HuH-7 (cell line): ENCODE measurements at places on chromosomes 7 and 10.
A peak's percentile ranks its signal among the peaks of the same experiment; 100 is the strongest.

DNA sequence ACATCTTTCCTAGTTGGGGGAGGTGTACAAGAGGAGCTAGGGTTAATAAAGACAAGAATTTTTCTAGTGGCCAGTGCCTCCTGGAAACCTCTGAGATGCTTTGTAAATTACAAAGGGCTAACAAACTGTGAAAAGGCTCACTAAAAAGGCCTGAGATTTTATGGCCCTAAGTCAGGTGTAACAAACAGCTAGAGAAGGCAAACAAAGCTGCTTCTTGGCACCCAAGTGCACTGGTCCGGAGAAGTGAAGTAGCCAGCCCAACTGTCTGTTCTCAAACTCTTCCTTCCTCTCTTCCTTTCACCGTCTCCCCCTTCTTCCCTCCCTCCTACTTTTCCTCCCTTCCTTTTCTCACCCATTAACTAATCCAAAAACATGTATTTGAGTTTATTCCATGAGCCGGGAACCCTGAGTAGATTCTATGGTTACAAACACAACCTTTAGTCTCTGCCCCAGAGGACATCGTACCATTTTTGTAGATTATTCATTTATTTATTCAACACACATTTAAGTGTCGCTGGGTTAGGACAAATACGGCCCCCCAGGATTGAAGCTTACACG lies 143.4 kb upstream of the PCGF5 start:
- DNase-seq = no peak

GRCh38 chr10:7464691-7465090 lies 53.9 kb upstream of the SFMBT2 start:
- DNase-seq = no peak

DNA sequence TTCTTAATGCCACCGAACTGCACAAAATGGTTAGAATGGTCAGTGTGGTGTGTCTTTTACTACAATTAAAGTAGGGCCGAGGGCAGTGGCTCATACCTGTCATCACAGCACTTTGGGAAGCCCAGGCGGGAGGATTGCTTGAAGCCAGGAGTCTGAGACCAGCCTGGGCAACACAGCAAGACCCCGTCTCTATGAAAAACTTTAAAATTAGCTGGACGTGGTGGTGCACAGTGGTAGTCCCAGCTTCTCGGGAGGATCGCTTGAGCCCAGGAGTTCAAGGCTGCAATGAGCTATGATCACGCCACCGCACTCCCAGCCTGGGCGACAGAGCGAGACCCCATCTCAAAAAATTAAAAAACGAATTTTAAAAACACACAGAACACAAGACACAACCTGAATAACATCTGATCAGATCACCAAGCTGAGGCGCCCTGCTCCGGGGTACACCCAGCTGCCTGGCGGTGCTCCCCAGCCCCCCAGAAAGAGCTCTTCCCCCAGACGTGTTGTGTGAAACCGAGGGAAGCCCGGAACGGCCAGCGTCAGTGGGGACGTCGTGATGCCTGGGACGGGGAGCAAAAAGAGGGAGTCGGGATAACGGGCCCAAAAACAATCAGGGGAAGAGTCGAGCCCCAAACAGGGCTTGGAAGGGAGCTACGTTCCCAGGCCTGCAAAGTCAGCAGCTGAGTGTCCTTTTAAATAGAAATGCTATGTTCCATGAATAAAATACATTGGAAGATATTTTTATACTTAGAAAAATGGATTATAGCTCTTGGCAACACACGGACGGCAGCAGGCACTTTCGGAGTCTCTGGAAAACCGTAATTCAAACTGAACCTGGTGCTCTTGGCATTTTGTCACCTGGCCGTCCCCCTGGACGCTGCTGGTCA lies 80.7 kb upstream of the PDGFA start:
- DNase-seq = no peak

DNA sequence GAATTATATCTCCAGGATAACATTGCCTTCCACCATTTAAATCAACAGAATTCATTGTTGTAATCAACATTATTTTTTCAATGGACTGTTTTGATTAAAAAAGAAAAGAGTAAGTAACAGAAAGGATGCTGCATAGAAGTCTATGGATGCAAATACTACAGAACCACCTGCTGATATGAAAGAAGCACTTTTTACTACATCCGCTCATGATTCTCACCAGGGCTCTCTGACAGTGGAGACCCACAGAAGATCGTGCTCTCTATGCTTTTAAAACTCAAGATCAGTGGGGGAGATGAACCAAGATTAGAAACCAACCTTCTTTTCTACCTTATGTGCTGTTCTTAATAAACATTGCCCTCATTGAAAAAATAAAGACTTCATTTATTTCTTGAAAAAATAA lies 24.4 kb downstream of the RHOBTB1 start:
- DNase-seq = no peak

GRCh38 chr10:14600065-14600464 lies 174.6 kb downstream of the FAM107B start:
- DNase-seq = no peak

DNA sequence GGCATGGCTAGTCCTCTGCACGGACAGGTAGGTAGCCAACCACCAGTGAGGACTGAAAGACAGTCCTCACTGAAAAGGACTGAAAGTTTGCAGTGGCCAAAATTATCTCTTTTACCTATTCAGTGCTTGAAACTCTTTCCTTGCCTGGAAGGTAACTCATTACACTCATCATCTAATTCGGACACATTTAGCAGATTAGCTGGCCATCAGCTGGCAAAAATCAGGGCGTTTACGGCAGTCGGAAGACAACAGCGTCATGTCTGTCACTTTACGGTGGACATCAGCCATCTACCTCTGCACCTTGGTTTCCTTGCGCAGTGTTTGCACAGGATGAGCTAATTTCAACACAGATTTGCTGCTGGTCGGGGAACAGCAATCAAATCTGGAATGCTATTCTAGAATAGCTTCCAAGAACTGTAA lies 740 bp downstream of the ANXA7 start:
- DNase-seq = peak; percentile 29

DNA sequence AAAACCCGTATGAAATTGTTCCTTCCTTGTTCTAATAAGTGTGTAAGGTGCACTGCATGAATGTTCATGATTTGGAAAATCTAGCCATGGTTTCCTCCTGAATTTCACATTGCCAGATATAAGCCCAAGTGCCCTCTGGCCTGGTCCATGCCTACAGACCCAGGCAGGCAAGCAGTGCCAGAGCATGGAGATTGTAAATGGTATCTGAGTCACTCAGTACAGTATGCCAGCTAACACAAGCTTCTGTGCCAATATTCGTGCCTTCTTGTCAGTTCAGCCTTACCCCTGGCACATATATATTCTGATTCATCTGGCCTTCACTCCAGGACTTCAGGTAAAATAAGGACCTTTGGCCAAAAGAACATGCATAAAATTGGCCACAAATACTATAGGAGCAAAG lies 38.4 kb upstream of the PDE1C start:
- DNase-seq = no peak

DNA sequence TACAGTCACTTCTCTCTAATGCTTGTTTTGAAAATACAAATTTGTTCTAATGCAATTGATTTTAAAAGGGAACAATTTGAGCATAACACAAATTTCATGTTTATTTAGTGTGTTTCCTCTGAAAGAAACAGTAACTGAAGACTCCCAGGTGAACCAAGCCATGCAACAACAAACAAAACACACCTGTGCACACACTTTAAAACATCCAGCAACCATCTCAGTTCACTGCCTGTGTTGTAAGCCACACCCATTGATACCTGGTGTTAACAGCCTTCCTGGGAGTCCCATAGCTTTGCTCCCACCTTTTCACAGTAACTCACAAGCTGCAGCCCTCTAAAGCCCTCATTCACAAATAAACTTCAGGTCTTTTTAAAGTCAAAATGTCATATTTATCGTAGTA lies 89.3 kb downstream of the DOCK4 start:
- DNase-seq = no peak
